Stimulated activated naive CD8-positive, alpha-beta T cell treated with anti-CD3 and anti-CD28 coated beads, Interleukin-15, Interleukin-2, amounts not matched to agents 100 U/mL and 50 U/mL, for 24 hours (primary cell): ENCODE measurements at places on chromosomes 3 and 15.

- no peak for DNase-seq
These were observed 6.8 kb downstream of the USP4 start for GRCh38 chr3:49333091-49333490.

DNA sequence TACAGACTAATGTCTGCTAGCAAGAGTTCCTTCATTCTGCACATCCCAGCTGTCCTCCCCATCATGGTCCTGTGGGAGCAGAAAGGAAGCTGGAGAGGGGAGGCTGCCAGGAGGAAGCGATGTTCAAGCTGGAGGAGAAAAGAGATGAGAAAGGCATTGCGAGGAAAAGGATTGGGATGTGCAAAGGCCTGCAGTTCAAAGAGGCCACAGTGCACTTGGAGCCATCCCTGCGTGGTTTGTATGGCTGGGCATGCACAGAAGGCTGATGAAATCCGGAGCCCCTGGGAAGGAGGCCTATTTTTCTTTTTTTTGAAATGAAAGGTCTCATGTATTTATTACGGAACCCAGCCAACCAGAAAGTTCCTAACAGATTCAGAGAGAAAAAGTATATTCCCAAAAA is 22.8 kb downstream of the AMOTL2 start:
- DNase-seq = no peak

DNA sequence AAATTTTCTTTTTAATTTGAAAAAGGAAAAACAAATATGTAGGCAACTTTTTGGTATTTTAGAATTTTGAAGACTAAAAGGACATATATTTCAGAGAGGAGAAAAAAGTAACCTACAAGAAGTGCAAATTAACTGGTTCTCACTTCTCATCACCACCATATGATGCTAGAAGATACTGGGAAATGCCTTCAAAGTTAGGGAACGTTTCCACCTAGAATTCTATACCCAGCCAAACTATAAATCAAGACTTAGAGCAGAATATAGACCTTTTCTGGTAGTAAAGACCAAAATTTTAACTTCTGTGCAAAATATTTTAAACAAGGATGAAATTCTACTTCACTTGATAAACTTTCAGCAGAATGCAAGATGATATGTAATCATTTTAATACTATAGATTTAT is 112.3 kb upstream of the PHLDB2 start:
- no peak for DNase-seq

GRCh38 chr3:24086617-24087404 is 141.7 kb downstream of the NR1D2 start:
- no peak for DNase-seq

DNA sequence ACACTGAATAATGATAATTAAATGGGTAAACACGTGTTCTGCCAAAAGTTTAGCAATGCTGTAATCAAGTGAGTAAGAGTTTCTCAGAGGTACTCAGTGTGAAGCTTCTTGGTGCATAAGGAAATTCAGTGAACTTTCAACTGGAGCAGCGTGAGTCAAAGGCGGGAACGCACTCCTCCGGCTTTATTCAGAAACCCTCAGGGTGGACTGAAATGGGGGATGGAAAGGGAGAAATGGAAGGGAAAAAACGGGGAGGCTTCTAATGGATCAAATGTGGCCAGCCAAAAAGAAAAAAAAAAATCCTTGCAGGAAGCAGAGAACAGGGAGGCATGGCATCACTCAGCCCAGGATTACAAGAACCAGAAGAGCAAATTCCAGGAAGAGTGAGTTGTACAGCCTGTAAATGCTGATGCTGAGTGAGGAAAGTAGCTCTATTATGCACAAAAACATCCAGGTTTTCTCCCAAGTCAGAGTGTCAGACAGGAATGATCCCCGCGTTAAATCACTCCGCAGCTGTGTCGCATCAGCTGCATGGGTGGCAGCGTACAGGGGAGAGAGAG is 85.3 kb downstream of the ASB7 start:
- DNase-seq = no peak

DNA sequence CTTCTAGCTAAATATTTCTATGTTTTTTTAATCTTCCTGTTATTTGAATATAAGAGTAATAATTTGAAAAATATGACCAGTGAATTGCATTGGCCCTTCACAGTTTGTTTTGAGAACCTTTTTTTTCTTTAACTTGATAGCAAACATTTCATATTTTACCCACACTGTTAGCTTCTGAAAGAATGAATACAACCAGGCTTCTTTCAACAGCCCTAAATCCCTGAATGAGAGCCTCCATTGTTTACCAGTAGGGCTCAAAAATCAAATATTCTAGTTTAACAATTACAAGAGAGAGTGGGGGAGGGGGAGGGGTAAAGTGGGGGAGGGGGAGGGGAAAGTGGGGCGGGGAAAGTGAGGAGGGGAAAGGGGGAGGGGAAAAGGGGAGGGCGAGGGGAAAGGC is 14.5 kb upstream of the TOP2B start:
- no peak for DNase-seq

DNA sequence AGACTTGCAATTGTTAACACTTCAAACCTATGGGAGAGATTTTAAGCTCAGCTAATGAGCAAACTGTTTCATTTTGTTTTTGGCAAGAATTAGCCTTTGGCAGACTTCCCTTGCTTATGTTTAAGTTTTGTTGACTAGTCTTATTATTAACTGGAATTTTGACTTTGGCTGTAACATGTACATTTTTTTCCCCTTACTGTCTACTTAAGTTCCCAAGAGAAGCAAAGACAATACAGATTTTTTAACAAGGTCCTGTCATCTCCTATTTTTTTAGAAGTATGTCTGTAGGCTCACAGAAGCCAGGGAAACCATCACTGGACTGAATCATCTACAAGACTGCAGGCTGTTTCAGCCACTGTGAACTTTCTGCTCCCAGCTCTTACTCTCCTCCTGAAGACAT is 74.3 kb downstream of the DGKG start:
- DNase-seq = no peak

GRCh38 chr15:67101911-67102598 is 36.7 kb downstream of the SMAD3 start:
- no peak for DNase-seq

DNA sequence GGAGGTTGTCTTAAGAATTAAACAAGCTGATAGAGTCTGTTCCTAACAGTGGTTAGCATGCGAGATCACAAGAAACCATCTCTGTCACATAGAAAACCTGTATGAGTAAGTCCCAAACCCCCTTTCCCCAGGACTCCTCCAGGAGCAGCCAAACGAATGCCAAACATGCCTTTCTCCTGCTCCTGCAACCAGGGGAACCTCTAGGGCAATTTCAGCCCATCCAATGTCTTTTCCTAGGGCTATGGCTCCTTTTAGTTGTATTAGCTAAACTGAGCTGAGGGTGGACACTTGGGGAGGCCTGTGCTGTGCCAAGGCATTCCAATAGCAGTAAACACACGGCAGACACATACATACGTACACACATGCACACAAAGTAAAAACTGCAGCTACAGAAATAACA is 36.5 kb upstream of the TIMP4 start:
- DNase-seq = no peak

- DNase-seq = no peak
These were observed 606 bp downstream of the EIF2A start for GRCh38 chr3:150547045-150547741.

DNA sequence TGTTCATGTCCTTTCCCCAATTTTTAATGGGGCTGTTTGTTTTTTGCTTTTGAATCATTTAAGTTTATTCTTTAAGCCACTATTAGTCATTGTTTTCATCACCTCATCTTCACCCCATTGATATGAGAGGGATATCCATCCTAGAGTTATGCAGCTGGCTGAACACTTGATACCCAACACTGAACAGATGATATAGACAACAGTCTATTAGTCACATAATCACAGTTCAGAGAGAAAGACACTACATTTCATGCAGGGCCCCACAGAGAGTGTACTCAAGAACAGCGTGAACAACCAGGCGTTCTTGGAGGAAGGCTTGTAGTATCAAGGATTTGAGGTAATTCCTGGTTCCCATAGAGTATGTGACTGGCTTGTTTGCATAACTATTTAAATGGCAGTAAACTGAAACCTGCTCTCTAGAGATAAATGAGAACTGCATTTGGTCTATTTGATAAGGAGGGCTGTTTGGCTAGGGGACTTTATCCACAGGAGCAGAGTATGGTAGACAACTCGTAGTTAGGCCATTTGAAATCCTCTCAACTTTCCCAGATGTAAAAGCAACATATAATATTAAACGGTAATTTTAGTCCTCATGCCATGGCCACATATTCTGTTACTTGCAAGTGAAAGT is 618.7 kb downstream of the SI start:
- DNase-seq = no peak

GRCh38 chr15:69081310-69082004 is 67.0 kb downstream of the NOX5 start:
- no peak for DNase-seq

DNA sequence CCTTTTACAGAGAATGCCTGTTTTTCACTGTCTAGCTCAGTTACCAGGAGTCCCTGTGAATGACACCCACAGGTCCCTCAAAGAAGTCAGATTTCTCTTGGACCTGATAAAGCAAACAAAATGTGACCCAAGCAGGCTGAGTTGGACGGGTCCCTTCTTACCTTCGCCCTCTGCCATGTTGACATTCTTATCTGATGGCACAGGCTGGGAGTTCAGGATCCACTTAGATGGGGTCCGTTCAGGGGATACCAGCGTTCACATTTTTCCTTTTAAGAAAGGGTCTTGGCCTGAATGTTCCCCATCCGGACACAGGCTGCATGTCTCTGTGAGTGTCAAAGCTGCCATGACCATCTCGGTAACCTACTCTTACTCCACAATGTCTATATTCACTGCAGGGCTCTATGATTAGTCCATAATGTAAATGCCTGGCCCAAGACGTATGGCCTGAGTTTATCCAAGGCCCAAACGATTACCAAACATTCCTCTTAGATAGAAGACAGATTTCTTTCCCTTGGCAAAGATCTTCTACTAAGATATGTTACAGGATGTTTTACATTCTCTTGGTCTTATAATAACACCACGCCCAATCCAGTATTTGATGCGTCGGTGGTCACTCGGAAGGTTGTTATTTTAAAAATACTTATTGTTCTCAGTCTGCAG is 179.1 kb downstream of the THSD4 start:
- no peak for DNase-seq

DNA sequence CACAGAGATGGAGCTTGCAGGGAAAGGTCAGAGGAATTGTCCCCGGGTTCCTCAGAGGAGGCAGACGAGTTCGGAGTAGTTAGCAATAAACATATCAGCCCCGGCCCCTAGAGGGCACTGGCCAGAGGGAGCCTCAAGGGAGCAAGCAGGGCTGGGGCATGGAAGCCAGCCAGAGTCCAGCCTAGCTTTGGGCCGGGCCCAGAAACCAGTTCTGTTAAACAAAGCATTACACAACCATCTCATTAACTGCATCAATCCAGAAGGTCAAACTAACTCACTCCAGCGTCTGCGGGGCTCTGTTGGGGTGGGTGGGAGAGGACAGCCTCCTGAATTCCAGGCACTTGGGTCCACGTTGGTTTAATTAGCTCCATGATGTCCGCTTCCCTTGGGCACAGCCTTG is 41.0 kb upstream of the IREB2 start:
- DNase-seq = no peak

DNA sequence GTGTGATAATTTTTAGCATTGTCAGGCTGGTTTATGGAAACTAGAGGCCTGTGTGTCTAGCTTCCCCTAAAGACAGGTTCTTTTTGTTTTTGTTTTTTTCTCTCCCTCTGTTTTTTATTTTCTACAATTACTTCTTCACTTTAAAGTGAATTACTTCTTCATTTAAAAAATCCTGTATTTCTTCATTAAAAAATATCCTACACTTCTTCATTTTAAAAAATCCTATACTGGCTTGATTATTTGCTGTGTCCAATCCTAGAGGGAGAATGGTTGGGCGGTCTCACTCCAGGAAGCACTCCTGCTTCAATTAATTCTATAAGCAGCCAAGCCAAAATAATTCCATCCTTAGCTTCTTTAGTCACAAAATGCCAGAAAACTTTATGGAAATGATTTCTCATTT is 11.8 kb downstream of the ATG7 start:
- DNase-seq = no peak

DNA sequence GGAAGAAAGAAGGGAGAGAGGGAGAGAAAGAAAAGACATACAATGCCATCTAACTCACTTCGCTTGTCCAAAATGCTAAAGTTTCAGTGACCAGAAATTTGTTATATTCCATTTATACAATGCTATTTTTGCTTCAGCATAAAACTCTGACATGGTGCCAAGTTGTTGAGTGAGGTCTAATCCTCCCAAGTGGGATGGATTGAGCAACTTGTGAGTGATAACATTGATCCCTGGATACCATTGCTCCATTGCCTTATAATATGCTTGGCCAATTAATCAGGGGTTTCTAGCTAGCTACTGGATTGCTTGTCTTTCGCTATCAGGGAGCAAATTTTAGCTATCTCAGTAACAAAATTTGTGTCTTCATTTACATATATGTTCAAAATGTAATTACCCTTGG is 615.6 kb upstream of the DPPA4 start:
- DNase-seq = no peak

DNA sequence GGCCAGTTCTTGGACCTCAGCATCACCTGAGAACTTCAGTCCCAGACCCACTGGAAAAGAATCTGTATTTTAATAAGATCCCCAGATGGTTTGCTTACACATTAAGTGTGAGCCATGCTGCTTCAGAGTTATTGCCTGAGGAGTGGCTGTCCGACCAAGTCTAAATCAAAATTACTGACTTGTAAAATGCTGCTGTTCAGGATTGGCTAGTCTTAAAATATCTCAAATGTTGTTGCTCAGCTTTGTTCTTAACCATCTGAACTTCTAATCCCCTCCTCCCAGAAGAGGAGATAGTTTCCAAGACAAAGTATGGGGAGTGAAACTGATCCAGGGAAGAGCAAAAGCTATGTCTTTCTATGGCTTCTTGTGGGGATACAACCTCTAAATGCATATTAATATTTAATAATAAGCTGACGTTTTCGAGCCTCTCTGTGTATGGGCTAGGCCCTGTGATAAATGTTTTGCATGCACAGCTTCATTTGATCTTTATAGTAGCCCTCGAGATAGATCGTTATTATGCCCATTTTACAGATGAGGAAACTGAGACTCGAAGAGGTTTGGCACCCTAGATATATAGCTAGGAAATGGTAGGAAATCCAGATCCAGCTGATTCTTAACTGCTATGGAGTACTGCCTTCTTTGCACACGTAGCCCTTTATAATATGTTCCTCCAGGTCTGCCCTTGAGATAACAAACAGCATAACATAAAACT is 52.2 kb downstream of the DNASE1L3 start:
- DNase-seq = no peak

DNA sequence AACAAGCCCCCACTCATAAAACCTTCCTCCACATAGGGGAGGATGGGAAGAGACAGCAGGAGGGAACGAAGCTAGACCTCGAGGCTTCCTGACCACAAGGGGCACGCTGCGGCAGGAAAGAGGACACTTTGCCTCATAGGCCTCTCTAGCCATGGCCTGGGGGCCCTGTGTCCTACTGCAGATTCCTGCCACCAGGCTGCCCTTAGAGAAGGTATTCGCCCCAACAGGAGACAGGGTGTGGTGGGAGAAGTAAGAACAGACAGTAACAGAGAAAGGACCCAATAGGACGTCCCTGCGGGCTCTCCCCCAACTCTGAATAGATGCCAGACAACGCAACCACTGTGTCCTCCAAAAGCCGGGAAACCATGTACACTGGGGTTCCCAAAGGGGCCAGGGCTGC is 36.8 kb downstream of the ADCY5 start:
- DNase-seq = no peak
